ENCODE measurements at places on chromosomes 7 and 10. TPM values are rescaled to one million over a fixed set of nuclear protein-coding genes. Genes with fewer than 3 reads are reported as not detected.

Gene SPDYE6
- not detected for total RNA-seq

Gene CRTAC1
- 1.4 TPM for total RNA-seq

Gene BAIAP2L1
- total RNA-seq = 41.9 TPM

Gene OR9A4
- total RNA-seq = not detected

Gene PRPS1L1
- total RNA-seq = not detected

Gene AKR1C1
- 601 TPM for total RNA-seq

Gene YWHAG
- total RNA-seq = 280 TPM

Gene PON3
- total RNA-seq = 37.0 TPM

Gene TAS2R41
- total RNA-seq = not detected

Gene MUC12
- total RNA-seq = 19.6 TPM

All from A549 treated with Hydrocortisone at 1 μM for 4 hours (cell line).